ENCODE measurements at places on chromosomes 11 and 22.

DNA sequence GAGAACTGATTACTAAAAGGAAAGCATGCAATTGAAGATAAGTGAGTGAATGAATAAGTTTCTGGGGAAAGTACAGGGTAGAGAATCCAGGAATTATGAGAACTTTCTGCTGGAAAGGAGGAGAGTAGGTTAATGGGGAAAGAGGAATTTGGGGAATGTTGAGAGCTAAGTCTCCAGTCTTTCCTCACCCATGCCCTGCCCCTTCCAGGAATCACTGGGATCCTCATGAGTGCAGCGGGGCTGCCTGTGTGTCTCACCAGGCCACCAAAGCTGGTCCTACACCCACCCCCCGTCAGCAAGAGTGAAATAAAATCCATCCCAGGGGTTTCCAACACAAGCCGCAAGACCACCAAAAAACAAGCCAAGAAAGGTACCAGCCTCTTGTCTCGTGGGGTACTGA is 17.0 kb downstream of the DTX4 start:
- no peak for DNase-seq

DNA sequence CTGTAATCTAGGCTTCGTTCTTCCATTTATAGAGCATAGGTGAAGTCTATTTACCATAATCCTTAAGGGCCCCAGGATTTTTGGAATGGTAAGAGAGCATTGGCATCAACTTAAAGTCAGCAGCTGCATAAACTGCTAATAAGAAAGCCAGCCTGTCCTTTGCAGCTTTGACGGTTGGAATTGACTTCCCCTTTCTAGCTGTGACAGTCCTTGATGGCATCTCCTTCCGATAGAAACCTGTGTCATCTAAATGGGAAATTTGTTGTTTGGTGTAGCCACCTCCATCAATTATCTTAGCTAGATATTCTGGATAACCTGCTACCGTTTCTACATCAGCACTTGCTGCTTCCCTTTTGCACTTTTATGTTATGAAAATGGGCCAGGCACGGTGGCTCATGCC is 58.0 kb upstream of the GLYATL1B start:
- DNase-seq = no peak

DNA sequence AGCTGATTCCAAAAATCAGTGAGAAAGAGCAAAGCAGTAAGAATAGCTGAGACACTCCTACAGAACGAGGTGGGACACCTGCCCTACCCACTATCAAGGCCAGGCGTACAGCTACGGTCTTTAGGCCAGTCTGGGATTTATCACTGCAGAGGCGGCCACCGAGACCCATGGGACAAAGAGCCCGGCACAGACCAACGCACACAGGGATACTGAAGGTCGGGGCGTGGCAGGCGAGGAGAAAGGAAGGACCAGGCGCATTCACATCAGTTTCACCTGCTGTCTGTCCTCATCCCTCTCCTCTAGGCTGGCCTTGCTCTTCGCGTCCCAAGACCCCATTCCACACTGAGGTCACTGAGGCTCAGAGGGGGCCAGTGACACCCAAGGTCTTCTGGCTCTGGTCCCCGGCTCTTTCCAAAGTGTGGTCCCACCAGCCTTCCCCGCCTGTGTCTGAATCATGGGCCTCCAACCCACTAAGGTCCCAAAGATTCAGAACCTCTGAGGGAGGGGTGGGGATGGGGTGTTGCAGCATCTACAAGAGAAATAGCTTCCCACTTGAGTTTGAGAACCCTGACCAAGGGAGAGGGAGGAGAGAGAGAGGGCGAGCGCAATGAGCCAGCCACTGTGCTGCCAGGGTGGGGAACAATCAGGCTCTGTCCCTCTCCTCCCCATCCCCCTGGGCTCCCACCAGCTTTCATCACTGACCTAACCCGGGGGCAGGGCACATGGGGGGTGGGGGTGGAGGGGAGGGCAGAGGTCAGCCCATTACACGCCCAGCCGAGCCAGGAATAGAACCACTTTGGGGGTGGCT is 7.2 kb upstream of the PICK1 start:
- no peak for DNase-seq

DNA sequence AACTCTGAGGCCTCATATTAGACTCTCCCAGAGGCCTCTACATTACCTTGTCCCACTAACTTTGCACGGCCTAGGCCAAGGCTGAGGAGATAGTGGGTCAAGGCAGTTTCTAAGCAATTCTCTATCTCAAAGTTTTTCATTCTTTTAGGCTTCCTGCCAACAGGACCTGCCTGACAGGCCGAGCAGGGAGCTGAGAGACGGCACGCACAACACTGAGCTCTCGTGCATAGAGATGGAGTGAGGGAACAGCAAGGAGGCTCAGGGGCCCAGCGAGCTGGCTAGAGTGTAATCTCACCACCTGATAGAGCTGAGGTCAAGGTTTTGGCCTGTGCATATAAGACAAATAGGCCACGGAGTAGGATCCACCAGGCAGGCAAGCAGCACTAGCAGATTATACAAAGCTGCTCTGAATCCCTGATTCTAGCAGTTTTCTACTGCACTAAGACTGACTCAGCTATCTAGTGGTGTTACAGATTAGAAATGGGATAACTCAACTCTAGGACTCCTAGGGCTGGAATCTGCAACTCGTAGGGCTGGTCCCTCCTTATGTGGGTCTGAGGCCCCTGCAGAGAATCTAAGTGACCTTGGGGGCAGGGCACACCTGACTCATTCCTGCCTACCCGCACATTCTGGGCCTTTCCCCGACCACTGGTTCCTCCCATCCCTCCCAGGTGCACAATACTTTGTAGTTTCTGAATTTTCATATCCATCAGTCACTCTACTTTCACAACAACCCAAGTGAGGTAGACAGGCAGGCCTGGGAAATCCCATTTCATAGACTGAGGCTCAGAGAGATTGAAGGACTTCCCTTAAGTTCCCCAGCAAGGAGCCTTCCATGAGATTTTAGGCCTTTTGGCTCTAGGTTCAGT is 1.7 kb downstream of the CYB5R2 start:
- DNase-seq = no peak

DNA sequence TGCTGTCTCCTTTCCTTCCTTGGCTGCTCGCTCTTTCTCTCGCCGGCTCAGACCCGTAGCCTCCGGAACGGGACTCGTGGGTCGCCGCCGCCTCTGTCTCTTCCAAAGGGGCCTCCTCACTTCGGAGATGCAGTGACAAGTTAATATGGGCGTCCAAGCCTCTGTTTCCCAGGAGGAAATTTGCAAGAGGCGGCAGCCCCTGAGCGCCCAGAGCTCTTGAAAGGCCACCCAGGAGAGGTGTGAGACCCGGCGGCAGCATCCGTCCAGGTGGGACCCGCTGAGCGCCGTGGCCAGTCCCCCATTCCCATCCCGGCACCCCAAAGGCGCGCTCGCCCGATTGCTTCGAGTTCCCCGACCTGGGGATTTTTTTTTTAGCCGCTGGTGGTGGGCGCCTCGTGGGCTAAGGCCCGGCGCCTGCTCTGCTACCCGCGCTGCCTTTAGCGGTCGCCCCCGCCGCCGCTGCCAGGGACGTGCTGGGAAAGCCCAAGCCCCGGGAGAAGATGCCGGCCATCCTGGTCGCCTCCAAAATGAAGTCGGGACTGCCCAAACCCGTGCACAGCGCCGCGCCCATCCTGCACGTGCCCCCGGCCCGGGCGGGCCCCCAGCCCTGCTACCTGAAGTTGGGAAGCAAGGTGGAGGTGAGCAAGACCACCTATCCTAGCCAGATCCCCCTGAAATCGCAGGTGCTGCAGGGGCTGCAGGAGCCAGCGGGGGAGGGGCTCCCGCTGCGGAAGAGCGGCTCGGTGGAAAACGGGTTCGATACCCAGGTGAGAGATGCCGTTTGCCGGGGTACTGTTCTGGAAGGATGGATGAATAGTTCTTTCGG is 772 bp downstream of the NAV2 start:
- no peak for DNase-seq

- DNase-seq = no peak
These were observed 149.2 kb downstream of the ENTHD1 start for GRCh38 chr22:39744353-39744752.

DNA sequence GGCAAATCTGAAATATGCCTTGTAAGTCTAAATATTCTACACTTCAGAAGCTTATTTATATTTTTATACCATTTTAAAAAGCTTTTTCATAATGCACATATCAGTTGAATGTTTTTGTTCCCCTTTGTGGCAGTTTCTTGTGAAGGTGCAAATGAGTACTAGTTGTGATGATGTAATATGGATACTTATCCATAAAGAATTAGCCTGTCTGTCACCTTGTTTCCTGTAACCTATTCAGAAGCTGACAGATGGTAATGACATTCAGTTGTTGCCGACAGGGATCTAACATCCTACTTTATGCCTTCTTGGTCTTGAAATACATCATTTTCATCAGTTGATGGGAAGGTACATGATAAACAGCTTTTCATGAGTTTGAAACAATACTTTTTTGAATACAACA is 2.9 kb downstream of the QSER1 start:
- no peak for DNase-seq

GRCh38 chr11:34464591-34465051 is 25.9 kb downstream of the CAT start:
- DNase-seq = no peak

- no peak for DNase-seq
These were observed 4.7 kb downstream of the UPB1 start for GRCh38 chr22:24499706-24500276.

DNA sequence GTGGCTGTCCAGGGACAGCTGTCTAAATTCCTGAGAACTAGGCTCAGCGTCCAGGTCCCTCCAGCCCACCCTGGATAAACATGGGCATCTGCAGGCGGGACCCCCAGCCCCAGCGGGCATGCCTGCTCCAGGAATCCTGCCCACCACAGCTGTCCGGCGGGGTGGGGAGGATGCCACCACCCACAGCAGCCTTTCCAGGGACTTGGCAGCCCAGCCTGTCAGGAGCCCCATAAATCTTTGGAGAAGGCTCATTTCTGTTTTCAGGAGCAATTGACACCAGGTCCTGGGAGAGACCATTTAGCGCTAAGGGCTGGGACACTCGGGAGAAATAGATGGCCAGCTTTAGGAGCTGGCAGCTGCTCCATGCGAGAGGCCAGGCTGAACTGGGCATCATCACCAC is 358.9 kb downstream of the CADM1 start:
- DNase-seq = no peak

- DNase-seq = no peak
These were observed 343.5 kb downstream of the TENM4 start for GRCh38 chr11:79097246-79097875.

GRCh38 chr11:8202516-8203413 is 33.9 kb upstream of the RIC3 start:
- no peak for DNase-seq

DNA sequence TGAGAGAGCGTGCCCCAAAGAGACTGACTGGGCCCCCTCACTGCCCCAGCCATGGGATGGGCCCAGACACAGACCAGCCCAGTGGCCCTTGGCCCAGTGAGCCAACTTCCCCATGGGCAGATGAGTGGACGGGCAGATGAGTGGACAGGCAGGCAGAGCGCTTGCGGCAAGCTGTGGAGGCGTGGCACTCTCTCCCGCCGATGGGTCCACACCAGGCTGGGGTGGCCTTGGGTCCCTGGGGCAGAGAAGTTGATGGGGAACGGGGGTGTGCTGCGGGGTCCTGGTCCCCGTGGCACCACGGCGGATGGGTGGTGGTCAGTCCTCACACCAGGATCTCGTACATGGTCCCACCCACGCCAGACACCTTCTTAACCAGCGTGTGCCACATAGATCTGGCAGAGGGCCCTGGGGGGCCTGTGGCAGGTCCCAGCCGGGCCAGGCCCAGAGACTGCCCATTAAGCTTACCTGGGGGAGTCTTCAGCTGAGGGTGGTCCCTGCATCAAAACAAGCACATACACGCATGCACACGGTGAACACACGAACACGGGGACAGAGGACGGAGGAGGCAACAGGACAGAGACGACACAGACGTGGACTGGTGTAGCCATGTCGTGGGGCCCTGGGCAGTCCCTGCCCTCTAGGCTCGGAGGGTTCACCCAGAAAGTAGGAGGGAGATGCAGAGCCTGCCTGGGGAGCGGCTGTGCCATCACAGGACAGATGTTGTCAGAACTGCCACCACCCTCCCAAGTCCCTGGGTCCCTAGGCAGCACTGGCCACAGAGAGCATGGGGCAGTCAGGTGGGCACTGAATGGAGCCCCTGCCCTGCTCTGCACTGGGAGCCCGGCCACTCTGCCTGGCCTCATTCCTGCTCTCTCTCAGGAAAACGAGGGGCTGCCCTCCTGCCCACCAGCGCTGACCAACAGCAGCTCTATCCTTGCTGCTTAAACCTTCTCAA is 182.2 kb downstream of the IGLL1 start:
- DNase-seq = no peak

DNA sequence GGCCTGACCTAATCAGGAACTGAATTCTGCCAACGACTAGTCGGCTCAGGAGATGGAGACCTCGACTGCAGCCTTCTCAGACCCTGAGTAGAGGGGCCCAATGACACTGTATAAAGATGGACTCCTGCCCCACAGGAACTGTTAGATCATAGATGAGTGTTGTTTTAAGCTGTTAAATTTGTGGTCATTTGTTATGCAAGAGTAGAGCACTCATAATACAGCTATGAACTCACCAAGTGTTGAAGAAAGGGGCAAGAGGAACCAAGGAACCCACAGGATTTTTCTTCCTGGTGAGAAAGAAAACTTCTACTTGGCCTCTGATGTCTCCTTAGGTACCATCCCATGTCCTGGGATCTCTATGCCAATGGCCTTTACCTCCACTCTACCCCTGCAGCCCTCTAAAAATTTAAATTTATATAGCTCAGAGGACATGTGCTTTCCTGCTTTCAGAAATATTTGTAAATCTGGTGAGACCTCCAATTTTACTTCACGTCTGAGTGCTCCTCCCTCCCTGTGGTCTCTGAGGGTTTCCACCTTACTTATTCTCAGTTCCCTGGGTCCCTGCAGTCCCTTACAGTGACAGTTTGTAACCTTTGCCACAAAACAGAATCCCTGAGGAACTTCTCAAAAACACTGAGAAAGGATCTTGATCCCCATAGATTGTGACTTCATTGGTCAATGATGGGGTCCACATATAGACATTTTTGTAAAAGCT is 256.3 kb upstream of the ARHGAP20 start:
- DNase-seq = no peak

- no peak for DNase-seq
These were observed 108.4 kb downstream of the BLID start for GRCh38 chr11:122007601-122008071.

- DNase-seq = no peak
These were observed 10.1 kb upstream of the GAB2 start for GRCh38 chr11:78427615-78428265.

DNA sequence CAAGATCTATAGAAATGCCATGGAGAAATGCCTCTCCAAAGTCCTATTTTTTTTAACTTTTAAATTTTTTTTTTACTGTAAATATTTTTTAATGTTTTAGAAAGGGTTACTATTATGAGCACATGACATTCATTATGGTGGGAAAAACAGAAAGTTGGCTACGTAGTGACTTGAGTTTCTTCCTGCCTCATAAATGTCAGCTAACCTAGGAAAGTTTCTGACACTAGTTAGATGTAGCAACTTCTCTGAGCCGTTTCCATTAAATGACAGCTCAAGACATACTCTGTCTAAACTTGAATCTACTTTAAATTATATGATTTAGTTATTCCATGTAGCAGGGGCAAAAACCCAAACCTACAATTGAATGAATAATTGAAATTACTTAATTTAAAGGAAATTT is 18.4 kb upstream of the CTSC start:
- DNase-seq = no peak

All from glutamatergic neuron (in vitro differentiated cells).